ENCODE measurements at places on chromosomes 4 and X.

DNA sequence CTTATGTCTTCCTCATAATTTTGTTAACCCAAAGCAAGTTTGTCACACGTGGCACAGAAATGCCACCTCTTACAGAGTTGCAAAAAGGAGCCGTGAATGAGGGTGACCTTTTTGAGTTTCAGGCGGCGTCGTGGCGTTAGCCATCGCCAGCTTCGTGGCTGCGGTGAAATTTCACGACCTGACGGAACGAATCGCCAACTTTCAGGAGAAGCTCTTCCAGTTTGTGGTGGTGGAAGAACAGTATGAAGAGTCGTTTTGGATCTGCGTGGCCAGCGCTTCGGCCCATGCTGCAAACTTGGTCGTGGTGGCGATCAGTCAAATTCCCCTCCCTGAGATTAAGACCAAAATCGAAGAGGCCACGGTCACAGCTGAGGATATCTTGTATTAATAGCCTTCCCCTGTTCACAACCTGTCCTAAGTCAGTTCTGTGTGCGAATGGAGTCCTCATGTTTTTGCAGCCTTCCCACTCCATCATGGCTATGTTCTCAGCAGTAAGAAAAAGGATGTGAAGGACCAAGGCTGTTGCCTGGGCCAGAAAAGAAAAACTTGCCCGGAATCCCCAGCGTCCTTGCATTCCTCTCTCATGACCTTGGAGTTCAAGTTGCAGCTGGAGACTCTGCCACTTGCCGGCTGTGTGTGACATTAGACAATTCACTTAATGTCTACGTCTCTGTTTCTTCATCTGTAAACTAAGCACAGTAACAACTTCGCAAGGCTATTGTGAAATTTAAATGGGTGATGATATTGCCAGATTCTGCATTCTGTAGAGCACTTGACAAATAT lies 11.9 kb downstream of the CLRN2 start:
- no peak for DNase-seq

DNA sequence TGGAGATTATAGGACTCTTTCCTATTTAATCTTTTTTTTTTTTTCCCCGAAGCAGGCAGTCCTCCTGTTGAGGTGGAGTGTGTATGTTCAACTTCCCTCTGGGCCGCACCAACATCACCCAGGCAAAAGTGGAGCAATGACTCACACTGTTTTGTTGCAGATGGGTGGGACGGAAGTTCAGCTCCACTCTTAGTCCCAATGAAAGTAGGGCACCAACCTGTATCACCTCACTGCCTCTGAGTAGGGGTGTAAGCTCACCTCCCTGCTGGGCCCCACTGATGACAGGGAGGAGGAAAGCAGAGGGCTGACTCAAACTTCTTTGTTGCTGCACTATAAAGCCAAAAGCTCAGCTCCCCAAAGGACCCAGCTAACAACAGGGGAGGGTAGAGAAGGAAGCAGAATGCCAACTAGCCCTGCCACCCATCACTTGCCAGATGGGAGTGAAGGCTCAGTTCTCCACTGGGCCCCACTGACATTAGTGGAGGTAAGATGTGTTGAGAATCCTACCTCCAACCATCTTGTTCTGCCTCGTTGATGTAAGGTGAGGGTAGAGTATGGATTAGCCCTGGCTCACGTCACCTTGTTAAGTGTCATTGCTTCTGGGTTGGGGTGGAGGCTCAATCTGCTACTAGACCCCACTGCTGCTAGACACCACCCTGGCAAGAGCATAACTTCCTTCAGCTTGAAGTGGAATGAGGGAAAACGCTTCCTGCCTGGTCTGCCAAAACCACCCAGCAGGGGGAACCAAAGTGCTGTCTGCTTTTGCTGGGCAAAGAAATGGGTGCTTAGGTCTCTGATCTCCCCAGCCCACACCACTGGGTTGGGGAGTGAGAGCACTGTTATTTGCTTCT lies 14.1 kb downstream of the RPS6KA3 start:
- DNase-seq: peak; percentile 73

- peak; percentile 54 for DNase-seq
Observed at GRCh38 chr4:39660045-39660444, 21.4 kb upstream of the SMIM14 start.

- no peak for DNase-seq
Observed at GRCh38 chr4:85741921-85742591, 267.1 kb downstream of the ARHGAP24 start.

- no peak for DNase-seq
Observed at GRCh38 chr4:96775501-96775900, 935.6 kb downstream of the PDHA2 start.

GRCh38 chr4:47143261-47143660 lies 111.9 kb downstream of the GABRB1 start:
- no peak for DNase-seq

DNA sequence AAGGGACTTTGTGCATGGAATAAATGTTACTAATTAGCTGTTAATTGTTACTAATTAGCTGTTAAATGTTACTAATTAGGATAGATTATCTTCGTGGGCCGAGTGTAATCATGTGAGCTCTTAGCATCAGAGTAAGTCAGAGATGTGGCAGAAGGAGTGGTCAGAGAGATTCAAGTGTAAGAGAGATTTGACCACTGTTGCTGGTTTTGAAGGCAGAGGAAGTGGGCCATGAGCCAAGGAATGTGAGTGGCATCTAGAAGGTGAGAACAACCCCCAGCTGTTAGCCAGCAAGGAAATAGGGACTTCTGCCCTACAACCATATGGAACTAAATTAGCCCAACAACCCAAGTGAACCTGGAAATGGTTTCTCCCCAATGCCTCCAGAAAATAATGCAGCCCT lies 28.2 kb downstream of the ODAPH start:
- DNase-seq: peak; percentile 9

- DNase-seq: no peak
Observed at GRCh38 chr4:108950158-108950915, 187.5 kb upstream of the ETNPPL start.

GRCh38 chrX:101429934-101430333 lies 21.9 kb downstream of the HNRNPH2 start:
- DNase-seq: no peak

GRCh38 chr4:46886711-46887110 lies 22.3 kb downstream of the COX7B2 start:
- peak; percentile 29 for DNase-seq

DNA sequence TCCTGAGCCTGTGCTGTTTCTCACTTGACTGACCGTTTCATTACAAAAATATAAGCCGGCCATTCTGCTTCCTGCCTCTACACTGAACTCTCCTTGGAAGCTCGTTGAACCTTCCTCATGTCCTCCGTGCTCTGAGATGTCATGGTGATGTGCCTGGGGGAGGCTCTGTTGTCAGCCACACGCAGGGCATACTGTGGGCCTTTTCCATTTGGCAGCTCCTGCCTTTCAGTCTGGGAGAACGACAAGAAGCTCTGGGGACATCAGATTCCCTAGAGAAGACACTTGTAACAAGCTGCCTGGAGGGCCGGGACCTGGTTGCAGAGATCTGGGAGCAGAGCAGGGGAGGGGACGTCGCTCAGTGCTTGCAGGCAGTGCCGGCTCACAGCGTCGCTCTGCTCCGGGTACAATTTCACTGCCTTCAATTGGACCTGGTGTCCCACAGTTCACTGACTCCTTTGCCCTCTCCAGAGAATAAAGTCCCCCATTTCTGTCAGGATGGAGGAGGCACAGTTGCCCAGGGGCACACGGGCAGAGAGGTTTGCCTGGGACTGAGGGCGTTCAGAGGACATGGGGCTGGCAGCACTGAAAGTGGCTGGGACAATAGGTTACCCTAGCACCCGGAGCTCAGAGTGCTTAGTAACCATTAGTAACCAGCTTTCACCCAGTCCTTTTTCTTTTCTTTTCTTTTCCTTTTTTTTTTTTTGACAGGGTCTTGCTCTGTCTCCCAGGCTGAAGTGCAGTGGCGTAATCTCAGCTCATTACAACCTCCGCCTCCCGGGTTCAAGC lies 19.1 kb upstream of the MECP2 start:
- DNase-seq: no peak

- peak; percentile 18 for DNase-seq
Observed at GRCh38 chrX:118965395-118965794, 9.0 kb upstream of the LONRF3 start.

- DNase-seq: peak; percentile 5
Observed at GRCh38 chr4:8688041-8688907, 95.7 kb downstream of the CPZ start.

GRCh38 chrX:126509923-126510322 lies 42.7 kb downstream of the DCAF12L1 start:
- DNase-seq: peak; percentile 4

DNA sequence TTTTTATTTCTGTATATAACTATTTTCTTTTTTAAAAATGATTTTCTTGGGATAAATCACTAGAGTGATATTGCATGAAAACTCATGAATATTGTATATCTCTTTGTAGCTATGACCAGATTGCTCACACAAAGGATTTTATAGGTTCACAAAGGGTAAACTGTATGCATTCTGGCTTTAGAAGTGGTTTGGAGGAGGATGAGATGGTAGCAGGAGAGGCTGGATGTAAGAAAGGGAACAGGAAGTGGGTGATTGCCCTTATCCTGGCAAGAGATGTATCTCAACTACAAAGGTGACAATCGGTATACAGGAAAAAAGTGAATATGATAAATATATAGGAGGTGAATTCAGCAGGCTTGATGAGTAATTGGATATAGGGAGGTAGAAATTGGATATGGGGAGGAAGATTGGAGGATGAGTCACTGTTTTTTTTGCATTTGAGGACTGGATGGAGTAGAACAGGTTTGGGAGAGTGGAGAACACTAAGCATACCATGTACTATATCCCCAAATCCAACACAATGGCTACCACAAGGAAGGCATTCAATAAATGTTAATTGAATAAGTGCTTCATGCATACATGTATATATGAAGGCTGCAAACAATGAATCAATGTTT lies 9.9 kb downstream of the FGG start:
- DNase-seq: peak; percentile 60

DNA sequence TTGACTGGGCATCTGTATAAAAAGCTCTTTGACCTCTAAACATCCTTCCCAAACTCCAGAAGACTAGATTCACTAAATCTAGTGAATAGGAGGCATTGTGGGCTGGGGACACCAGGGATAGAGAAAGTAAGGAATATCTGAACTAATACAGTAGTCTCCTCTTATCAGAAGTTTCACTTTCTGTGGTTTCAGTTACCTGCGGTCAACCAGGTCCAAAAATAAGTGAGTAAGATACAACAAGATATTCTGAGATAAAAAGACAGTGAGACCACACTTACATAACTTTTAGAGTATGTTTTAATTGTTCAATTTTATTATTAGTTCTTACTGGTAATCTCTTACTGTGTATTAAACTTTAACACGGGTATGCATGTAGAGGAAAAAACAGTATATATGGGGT lies 376.5 kb downstream of the HNRNPD start:
- no peak for DNase-seq

DNA sequence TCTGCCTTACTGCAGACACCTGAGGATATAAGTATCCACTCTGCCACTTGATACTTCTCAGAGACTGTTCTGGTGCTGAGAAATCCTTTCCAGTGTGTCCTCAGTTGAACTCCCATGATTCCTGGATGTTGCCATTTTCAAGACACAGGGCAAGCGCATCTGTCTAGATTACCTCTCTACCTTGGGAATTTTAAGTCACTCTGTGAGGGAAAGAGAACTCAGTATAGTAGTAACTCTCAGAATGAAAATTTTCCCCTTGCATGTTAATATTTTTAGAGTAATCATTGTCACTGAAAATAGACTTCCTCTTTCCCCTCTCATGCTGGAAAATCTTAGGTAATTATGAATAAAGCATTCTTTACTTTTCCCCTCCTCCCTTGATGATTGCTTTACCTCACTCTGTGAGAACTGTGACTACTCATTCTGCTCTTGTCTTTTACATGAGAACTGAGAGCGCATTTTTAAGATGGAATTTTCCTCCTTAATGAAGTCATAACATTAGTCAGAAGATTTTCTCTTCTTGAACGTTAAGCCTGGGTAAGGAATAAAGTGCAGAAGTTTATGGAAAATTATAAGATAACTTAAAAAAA lies 45.0 kb downstream of the TET2 start:
- DNase-seq: peak; percentile 13

GRCh38 chr4:174198396-174198795 lies 85.1 kb downstream of the FBXO8 start:
- DNase-seq: no peak

- peak; percentile 45 for DNase-seq
Observed at GRCh38 chr4:76251441-76252270, at the start of gene FAM47E. Gene FAM47E (plus strand): TSS chr4:76251721. CDS start chr4:76251747, 26 bp downstream.

DNA sequence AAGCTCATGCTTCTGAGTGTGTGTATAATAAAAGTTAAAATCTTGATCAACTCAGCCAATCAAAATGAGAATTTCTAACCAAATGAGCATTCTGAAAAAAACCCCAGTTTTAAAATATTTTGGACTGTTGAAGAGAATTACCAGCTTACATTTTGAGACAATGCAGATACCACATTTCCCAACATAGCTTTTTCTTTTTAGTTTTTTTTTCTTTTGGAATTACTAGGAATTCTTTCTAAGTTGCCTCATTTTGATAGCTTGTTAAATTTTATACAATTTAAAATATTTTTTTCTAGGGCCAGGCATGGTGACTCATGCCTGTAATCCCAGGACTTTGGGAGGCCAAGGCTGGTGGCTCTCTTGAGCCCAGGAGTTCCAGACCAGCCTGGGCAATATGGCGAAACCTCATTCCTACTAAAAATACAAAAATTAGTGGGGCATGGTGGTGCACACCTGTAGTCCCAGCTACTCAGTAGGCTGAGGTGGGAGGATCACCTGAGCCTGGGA lies 2.2 kb downstream of the RP2 start:
- no peak for DNase-seq

GRCh38 chr4:1041147-1041935 lies 29.9 kb downstream of the FGFRL1 start:
- DNase-seq: peak; percentile 27

- no peak for DNase-seq
Observed at GRCh38 chrX:107470198-107470597, 20.7 kb downstream of the FRMPD3 start.

DNA sequence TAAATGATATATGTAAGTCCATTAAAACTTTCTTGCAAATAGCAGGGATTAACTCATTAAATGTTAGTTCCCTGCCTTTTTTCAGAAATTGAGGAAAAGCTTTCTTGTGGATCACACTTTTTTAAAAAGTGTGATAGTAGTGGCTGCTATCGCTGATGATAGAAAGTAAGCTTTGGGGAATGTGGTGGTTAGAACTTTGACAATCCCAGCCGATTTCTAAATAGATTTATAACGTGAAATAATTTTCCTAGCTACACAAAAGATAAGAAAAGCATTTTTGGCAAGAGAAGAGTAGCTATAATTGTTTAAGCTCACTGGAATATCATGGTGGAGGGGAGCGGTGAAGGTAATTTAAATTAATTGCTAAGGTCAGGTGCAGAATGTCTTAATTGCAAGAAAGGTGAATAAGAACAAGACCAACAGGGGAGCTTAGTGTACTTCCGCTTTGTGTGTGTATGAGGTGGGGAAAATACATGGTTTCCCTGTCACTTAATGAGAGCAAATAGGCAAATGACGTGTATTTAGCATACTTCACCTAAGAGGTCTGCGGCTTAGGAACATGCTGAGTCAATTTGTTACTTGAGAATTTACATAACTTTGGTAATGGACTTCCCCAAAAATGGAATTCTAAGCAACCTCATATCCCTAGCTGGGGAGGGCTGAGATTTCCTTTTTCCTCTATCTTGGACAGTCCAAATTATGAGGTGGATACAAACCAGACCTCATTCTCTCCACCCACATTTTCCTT lies 11.7 kb upstream of the IL21 start:
- no peak for DNase-seq
